Right lobe of liver (tissue), 6 donors: ENCODE measurements at places on chromosomes 16 and 17. TPM values are rescaled to one million over a fixed set of nuclear protein-coding genes. Genes with fewer than 3 reads are reported as not detected.

GRCh38 chr16:84175350-84176081 is 11.3 kb downstream of the TAF1C start:
- no peaks in the 10 kb centered on the region for H3K27me3 ChIP-seq
- H3K4me1 ChIP-seq, result peaks cover 6% of the 10 kb centered on the region
- no peak overlapping the region for H3K4me3 ChIP-seq
- DNase-seq, result no peak

GRCh38 chr17:17824783-17825614 is 11.8 kb downstream of the SREBF1 start:
- no peaks in the 10 kb centered on the region for H3K4me1 ChIP-seq
- peaks cover 4% of the 10 kb centered on the region for H3K36me3 ChIP-seq
- no peaks in the 10 kb centered on the region for H3K27me3 ChIP-seq
- no peak overlapping the region for H3K4me3 ChIP-seq
- peak overlapping the region; percentile 86 for H3K27ac ChIP-seq

DNA sequence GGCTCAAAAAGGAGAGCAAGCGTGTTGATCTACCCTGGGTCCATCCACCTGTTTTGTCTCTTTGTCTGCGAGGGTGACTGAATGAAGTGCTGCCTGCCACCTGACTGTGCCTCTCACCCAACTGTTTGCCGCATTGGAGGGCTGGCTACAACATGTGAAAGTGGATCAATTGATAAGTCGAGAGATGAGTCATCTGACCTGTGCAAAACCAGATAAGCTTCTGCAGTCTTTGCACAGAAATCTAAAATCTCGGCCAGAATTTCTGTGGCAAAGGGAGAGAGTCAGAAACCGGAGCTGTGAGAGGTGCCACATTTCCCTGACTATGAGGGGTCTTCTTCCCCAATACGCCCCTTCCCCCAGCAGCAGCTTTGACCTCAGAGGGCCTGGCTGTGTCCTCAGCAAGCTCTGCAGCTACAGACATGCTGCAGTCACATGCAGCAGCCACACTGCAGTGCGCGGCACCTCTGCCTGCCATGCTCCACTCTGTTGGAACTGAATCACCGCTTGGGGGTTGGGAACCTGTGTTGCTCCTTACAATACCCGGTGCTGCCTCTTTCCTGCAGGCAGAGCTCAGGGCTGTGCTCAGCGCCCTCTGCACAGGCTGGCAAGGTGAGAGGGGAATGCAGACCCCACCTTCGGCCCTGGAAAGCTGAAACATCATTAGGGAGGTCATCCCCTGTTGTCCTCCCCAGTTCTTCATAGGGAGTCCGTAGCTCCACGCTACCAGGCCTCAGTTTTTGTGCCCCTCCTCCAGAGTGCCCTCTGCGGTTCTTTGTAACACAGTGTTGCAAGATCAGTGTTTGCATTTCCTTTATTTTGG is 16.2 kb upstream of the HAS3 start:
- peak; percentile 79 for DNase-seq
- no peaks in the 10 kb centered on the region for H3K27me3 ChIP-seq
- peaks cover 11% of the 10 kb centered on the region for H3K4me1 ChIP-seq

- no peaks in the 10 kb centered on the region for H3K4me1 ChIP-seq
- no peaks in the 10 kb centered on the region for H3K27me3 ChIP-seq
- DNase-seq, result no peak
- no peaks in the 10 kb centered on the region for H3K36me3 ChIP-seq
- no peak overlapping the region for H3K4me3 ChIP-seq
Observed at GRCh38 chr16:79449900-79450299, 150.6 kb downstream of the MAF start.

DNA sequence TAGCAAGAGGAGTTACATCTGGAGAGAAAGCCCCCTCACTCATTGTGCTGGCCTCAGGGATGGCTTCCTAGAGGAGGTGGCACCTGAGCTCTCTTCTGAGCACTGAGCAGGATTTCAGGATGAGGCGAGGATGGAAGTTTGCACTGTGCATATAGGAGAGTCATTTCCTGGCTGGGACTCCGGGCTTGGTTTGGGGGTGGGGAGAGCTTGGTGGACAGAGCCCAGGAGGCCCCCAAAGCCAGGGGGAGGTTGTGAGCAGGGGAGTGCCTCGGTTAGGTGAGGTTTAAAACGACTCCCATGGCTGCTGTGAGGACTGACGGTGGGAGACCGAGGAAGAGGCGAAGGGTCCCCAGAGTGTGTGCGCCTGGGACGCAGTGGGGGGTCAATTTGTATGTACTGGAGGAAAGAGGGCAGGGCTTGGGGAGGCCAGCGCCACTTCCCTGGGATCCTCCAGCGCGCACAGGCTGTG is 1.2 kb downstream of the CAMKK1 start:
- no peaks in the 10 kb centered on the region for H3K36me3 ChIP-seq
- DNase-seq, result no peak
- no peaks in the 10 kb centered on the region for H3K27me3 ChIP-seq

GRCh38 chr17:28744972-28745785 is 1.4 kb downstream of the TRAF4 start:
- peak; percentile 54 for DNase-seq
- peak overlapping the region; percentile 89 for H3K4me3 ChIP-seq
- peaks cover 10% of the 10 kb centered on the region for H3K36me3 ChIP-seq
- peak overlapping the region; percentile 96 for H3K27ac ChIP-seq

DNA sequence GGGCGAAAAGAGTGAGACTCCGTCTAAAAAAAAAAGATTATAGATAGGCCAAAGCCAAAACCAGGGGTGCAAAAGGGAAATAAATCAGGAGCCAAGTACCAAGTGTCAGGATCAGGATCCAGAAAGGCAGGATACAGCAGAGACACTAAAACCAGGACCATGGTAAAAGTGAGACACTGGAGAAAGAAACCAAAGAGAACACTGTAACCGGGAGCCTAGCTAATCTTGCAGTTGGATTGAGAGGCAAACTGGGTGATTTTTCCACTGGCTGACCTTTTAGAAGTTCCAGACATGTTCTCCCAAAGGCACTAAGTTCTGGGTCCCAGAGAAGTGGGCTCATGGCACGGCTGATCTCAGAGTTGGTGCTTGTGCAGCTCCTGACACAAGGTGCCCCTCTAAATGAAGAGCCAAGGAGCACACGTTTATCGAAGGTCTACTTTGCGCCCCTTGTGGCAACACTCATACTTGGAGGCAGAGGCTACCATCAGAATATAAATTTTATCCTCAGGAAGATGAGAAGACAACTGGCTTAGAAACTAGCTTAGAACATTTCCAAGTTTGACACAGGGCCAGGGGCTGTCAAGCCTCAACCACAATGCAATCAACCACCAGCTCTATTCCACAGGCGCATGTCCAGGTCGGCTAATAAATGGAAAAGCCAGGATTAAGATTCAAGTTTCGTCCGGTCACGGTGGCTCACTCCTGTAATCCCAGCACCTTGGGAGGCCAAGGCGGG is 27.5 kb upstream of the HELZ start:
- no peaks in the 10 kb centered on the region for H3K27me3 ChIP-seq
- no peak for DNase-seq

GRCh38 chr16:56041556-56042140 is 149.6 kb upstream of the GNAO1 start:
- no peak overlapping the region for H3K27ac ChIP-seq
- peak; percentile 57 for DNase-seq
- H3K36me3 ChIP-seq, result no peaks in the 10 kb centered on the region
- H3K4me3 ChIP-seq, result no peak overlapping the region
- H3K4me1 ChIP-seq, result no peaks in the 10 kb centered on the region
- no peaks in the 10 kb centered on the region for H3K27me3 ChIP-seq

DNA sequence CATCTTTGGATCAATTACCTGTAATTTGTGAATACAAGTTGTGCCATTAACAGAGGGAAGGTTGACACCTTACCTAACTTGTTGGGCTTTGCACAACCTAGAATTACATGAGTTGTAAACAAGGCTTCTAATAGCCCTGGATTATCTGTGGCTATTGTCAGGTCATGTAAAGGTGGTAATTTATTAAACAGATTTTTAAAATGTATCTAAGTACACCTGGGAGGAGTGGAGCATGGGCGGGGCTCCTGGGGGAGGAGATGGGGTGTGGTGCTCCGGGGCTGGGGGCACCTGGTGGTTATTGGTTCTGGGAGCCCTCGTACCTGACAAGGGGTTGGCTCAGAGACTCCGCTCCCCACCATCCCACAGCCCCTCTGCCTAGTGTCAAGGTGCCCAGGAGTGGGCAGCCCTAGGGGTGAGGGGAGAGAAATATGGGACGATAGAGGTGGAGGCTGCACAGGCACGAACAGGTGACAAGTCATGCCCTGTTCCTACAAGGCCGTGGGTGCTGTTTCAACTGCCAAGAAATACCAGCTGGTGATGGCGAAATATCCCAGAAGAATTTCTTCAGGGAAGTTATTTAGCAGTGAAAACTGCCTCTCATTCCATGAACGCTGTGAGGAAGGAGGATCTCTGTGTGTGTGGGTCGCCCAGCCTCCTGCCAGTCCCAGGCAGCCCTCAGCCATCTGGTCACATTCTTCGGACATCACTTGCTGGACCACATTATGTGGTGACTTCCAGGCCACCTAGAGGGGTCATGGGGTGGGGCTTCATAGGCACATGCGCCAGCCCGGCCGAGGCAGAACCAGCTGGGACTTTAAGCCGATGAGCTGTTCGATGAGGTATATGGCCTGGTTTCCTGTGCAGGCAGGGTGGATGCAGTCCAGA is 55.5 kb upstream of the IRX3 start:
- H3K4me3 ChIP-seq, result no peak overlapping the region
- H3K36me3 ChIP-seq, result no peaks in the 10 kb centered on the region
- DNase-seq, result no peak
- H3K27me3 ChIP-seq, result no peaks in the 10 kb centered on the region
- no peak overlapping the region for H3K27ac ChIP-seq

- H3K27me3 ChIP-seq, result no peaks in the 10 kb centered on the region
- H3K4me3 ChIP-seq, result peak overlapping the region; percentile 36
- no peak for DNase-seq
- H3K36me3 ChIP-seq, result no peaks in the 10 kb centered on the region
- H3K27ac ChIP-seq, result no peak overlapping the region
Observed at GRCh38 chr17:48596735-48597527, 3.4 kb upstream of the HOXB5 start.

GRCh38 chr17:20010099-20010863 is 1.1 kb downstream of the SPECC1 start:
- no peaks in the 10 kb centered on the region for H3K36me3 ChIP-seq
- no peak overlapping the region for H3K27ac ChIP-seq
- no peak for DNase-seq
- no peaks in the 10 kb centered on the region for H3K27me3 ChIP-seq

GRCh38 chr17:15261258-15261801 is 3.8 kb downstream of the PMP22 start:
- H3K4me3 ChIP-seq, result peak overlapping the region; percentile 54
- no peak for DNase-seq
- peaks cover 7% of the 10 kb centered on the region for H3K4me1 ChIP-seq
- H3K27ac ChIP-seq, result peak overlapping the region; percentile 44
- no peaks in the 10 kb centered on the region for H3K27me3 ChIP-seq

DNA sequence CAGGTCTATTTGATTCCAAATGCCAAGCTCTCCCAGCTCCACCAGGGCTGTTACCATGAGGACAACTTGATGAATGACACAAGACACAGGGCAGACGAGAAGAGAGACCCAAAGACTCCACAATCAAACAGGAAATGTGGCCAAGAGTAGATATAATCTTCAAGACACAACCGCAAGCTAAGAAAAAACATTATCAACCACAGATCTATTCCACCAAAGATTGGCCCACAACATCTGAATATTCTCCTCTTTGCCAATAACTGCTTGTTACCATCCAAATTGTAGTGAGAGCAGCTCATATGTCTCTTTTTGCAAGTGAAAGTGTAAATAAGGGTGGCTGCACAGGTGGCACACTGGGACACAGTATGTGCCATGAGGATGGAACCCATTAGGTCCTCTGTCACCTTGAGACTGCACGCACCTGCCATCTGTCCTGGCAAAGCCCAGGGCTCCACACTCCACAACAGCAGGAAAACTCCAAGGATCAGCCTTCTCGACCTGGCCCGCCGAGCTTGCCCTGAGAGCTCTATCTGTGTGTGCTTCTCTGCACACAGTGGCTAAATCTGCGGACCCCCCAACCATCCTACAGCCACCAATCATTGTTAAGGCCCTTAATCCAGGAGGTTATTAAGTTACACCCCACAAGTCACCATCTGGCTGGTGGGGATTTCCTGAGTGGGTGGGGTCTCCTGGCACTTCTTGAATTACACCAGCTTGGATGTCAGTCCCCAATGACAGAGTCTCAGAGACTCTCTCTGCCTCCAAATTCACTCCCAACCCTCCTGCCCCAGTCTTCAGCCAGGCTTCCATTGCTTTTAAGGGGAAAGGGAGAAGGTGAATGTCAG is 50.5 kb downstream of the DYNLRB2 start:
- H3K27me3 ChIP-seq, result no peaks in the 10 kb centered on the region
- no peak for DNase-seq

DNA sequence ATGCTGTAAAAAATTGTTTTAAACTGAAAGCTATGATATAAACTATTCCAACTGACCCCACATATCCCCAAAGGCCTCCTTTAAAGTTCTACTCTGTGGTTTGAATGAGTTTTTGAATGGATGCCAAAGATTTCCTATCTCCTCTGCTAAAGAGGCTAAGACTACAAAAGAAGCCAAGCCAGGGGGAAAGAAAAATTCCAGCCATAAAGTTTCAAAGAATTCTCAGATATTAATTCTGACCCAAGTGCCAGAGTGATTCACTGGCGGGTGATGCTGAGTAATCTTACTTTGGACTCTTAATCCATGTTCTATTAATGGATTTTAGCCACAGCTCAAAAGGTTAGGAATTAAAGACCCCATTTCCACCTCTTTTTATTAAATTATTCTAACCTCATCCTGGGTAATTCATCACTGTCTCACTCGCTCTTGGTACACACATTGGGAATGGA is 60.7 kb downstream of the HS3ST3A1 start:
- no peak overlapping the region for H3K4me3 ChIP-seq
- H3K27ac ChIP-seq, result no peak overlapping the region
- no peaks in the 10 kb centered on the region for H3K36me3 ChIP-seq

DNA sequence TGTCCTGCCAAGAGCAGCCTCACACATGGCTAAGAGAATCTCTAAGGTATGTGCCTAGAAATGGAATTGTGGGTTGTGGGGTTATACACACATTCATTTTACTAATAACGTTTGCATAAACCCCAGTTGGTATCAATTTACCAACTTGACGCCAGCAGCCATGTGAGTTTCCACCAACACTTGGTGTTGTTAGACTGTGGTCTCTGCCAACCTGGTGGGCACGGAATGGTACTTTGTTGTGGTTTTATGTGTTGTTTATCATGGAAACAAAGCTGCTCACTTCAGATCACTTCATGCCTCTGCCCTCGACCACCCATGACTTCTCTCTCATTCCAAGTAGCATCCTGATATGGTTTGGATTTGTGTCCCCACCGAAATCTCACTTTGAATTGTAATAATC is 152.0 kb upstream of the CDC42EP4 start:
- no peaks in the 10 kb centered on the region for H3K4me1 ChIP-seq
- H3K4me3 ChIP-seq, result no peak overlapping the region
- H3K27ac ChIP-seq, result no peak overlapping the region
- H3K36me3 ChIP-seq, result no peaks in the 10 kb centered on the region
- no peaks in the 10 kb centered on the region for H3K27me3 ChIP-seq

GRCh38 chr17:1058423-1059130 is 61.6 kb downstream of the TIMM22 start:
- H3K27ac ChIP-seq, result no peak overlapping the region
- H3K27me3 ChIP-seq, result no peaks in the 10 kb centered on the region

Gene CHST4
- 2.5 TPM for total RNA-seq

Gene CAVIN1
- total RNA-seq, result 20.5 TPM

Gene C17orf67
- 0.75 TPM for total RNA-seq

Gene PPM1E
- 1.3 TPM for total RNA-seq

Gene TLCD3B
- not detected for total RNA-seq

Gene ELMO3
- 8.0 TPM for total RNA-seq

Gene VAT1L
- 0.22 TPM for total RNA-seq

Gene TBC1D3G
- not detected for total RNA-seq
